COLO829 (cell line): ENCODE measurements at places on chromosomes 12 and 14.

DNA sequence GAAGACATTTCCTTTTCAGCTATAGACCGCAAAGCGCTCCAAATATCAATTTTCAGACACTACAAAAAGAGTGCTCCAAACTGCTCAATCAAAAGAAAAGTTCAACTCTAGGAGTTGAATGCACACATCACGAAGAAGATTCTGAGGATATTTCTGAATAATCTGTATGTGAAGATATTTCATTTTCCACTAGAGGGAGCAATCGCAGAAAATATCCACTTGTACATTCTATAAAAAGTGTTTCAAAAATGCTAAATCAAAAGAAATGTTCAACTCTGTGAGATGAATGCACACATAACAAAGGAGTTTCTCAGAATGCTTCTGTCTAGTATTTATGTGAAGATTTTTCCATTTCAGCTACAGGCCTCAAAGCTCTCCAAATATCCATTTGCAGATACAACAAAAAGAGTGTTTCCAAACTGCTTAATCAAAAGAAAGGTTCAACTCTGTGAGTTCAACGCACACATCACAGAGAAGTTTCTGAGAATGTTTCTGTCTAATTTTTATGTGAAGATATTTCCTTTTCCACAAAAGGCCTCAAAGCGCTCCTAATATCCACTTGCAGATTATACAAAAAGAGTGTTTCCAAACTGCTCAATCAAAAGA lies 643.8 kb upstream of the ALG10B start:
- no peak for DNase-seq

- no peak for DNase-seq
Observed at GRCh38 chr12:15356951-15357364, 34.6 kb downstream of the PTPRO start.

- DNase-seq = no peak
Observed at GRCh38 chr12:18723752-18724151, 14.1 kb downstream of the PLCZ1 start.

DNA sequence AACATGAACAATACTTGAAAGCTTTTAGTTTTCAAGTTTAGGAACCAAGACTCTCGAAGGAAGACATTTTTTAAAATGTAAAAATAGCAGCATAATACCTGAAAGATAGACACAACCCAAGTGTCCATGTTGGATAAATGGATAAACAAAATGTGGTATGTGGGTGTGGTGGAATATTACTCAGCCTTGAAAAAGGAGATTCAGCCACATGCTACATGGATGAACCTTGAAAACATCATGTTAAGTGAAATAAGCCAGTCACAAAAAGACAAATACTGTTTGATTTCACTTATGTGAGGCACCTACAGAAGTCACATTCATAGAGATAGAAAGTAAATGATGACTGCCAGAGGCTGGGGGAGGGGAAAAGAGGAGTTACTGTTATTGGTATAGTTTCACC lies 228.7 kb downstream of the FBXL14 start:
- no peak for DNase-seq

DNA sequence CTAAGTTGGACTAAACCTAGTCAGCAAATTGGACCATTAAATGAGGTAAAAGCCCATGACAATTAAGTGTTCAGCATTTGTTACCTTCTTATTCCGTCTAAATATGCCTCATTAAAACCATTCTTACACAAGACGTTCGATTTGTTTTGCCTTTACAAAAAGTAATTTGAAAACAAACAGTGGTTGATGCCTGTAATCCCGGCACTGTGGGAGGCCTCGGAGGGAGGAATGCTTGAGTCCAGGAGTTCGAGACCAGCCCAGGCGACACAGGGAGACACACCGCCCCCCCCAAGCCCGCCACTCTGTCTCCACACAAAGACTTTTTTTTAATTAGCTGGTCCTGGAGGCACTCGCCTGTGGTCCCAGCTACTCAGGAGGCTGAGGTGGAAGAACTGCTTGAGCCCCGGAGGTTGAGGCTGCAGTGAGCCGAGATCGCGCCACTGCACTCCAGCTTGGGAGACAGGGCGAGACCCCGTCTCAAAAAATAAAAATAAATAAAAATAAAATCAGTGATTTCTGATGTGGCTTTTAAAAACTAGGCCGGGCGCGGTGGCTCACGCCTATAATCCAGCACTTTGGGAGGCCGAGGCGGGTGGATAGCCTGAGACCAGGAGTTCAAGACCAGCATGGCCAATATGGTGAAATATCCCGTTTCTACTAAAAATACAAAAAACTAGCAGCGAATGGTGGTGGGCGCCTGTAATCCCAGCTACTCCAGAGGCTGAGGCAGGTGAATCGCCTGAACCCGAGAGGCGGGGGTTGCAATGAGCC lies 856 bp upstream of the EIF4B start:
- no peak for DNase-seq
